Neural progenitor cell (in vitro differentiated cells): ENCODE measurements at places on chromosomes 5 and 9. TPM values are rescaled to one million over a fixed set of nuclear protein-coding genes. Genes with fewer than 3 reads are reported as not detected.

PPP2R2B gene
- 22.5 and 26.6 TPM in 2 replicates for total RNA-seq

GRXCR2 gene
- total RNA-seq = not detected in 2 replicates

- no peak overlapping the region for H3K27ac ChIP-seq
- no peaks in the 10 kb centered on the region for H3K4me1 ChIP-seq
Measured at GRCh38 chr9:86342269-86342668, 11.9 kb downstream of the TUT7 start.

DNA sequence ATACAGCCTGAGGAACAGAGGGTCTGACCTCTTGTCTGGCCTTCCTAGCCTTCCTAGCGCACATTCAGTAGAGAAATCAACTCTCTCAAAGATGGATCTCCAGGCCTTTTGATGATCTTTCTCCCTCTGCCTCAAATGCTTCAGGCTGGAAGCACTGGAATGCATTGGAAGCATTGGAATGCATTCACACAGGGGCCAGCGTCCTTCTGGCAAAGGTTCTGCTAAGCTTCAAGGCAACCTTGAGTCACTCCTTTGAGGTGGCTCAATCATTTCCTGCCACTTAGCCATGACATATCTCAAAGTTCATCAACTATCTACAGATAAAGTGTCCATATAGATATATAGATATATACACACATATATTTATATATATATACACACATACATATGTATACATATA is 42.9 kb downstream of the OR2K2 start:
- DNase-seq = peak; percentile 31
- no peak overlapping the region for H3K4me3 ChIP-seq
- no peaks in the 10 kb centered on the region for H3K27me3 ChIP-seq
- no peaks in the 10 kb centered on the region for H3K4me1 ChIP-seq

DNA sequence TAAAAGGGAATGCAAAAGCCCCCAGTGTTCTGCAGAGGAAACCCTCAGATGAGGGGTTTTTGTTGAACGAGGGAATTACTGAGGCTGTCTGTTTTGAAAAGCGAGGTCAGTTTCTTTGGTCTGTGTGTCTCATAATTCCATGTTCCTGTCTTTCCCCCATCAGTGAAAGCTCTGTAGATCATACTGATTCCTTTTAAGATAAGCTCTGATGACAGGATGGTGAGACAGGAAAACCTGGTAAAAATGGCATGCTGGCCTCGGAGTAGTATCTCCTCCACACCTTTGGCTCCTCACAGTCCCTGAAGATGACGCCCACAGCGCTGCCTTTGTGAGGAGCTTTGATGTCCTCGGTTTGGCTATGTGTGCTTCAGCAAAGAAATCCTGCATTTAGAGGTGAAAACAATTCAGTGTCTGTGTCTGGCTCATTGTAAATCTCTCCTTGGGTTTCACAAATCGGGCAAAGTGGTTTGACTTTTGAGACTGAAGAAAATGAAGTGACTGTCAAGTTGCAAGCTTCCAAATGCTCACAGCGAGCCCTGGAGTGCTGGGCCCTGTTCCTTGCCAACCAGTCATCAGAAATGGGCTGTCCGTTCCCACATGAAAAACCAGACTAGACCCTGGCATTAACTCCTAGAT is 124.9 kb upstream of the ICE1 start:
- no peak for DNase-seq
- H3K27ac ChIP-seq = no peak overlapping the region
- H3K4me3 ChIP-seq = no peak overlapping the region
- H3K27me3 ChIP-seq = no peaks in the 10 kb centered on the region
- no peaks in the 10 kb centered on the region for H3K36me3 ChIP-seq

DNA sequence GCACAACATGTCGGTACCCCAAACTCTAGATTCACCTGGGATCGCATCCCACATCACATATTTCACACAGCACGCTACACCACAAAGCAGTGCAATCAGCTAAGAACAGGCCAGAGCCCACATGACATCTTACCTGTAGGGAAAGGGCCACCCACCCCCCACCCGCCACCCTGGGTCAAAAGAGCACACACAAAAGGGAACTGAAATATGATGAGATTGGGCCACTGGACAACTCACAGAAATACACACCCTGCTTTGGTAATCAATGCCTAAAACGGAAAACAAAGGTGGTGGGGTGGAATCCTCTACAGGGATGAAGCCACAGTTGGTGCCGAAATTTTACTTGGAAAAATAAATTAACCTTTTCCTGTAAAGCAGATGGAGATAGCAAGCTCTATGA is 13.1 kb downstream of the RETREG1 start:
- H3K27me3 ChIP-seq = no peaks in the 10 kb centered on the region
- no peak overlapping the region for H3K27ac ChIP-seq
- no peaks in the 10 kb centered on the region for H3K36me3 ChIP-seq
- DNase-seq = no peak
- H3K4me3 ChIP-seq = no peak overlapping the region
